Activated T-cell treated with anti-CD3 and anti-CD28 coated beads for 24 hours (primary cell): ENCODE measurements at places on chromosomes 4 and X.
A peak's percentile ranks its signal among the peaks of the same experiment; 100 is the strongest.

GRCh38 chr4:156949373-156949814 is 22.2 kb downstream of the PDGFC start:
- DNase-seq = no peak

DNA sequence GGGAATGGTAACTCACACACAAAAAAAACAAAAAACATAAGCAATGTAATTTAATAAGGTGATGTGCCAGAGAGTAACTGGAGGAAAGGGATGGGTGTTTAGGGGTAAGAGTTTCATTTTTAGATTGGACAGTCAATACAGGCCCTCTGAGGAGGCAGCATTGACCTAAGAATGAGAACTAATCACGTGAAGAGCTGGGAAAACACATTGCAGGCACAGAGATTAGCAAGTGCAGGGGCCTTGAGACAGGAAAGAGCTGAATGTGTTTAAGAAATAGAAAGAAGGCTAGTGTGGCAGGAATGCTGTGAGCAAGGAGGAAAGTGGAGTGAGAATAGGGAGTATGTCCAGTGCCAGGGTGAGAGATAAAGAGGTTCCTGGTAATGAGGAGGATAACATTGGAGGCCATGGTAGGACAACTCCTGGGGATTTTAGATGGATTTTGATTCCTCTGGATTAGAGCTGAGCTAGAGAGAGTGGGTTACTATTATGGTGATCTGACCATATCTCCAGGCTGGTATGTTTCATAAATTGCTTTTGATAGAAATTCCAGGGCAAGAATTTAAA is 17.6 kb downstream of the PDLIM5 start:
- DNase-seq = no peak

DNA sequence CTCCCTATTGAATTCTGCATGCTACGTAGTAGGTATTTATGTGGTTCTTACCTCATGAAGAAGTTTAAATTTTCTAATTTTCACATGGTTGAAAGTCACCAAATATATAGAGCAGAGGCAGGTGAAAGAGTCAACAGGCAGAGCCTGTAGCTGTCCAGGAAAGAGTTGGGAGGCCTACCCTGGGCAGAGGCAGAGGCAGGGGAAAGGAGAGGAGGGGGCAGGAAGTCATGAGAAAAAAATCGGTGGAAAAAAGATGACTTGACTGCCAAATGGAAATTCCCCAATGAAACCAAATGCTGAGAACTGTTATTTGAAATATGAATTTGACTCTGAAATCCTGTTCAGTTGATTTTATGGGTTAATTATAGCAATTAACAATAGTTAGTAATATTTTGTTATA is 23.1 kb upstream of the GPR34 start:
- DNase-seq = no peak

GRCh38 chr4:28690890-28691289 is 1830.2 kb downstream of the STIM2 start:
- no peak for DNase-seq

DNA sequence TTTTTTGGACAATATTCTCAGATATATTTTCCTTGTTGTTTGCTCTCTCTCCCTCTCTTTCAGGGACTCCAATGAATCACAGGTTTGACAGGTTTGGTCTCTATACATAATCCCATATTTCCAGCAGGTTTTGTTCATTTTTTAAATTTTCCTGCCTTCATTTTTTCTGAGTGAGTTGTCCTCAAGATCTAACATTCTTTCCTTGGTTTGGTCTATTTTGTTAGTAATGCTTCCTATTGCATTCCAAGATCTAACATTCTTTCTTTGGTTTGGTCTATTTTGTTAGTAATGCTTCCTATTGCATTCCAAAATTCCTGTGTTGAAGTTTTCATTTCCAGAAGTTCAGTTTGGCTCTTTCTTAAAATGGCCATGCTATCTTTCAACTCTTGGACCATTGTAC is 45.3 kb upstream of the ZMAT1 start:
- DNase-seq = no peak

DNA sequence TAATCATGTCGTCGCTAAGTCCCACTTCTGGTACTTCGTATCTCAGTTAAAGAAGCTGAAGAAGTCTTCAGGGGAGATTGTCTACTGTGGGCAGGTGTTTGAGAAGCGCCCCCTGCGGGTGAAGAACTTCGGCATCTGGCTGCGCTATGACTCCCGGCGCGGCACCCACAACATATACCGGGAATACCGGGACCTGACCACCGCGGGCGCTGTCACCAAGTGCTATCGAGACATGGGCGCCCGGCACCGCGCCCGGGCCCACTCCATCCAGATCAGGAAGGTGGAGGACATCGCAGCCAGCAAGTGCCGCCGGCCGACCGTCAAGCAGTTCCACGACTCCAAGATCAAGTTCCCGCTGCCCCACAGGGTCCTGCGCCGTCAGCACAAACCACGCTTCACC is 11.3 kb downstream of the PNCK start:
- DNase-seq = peak; percentile 40

DNA sequence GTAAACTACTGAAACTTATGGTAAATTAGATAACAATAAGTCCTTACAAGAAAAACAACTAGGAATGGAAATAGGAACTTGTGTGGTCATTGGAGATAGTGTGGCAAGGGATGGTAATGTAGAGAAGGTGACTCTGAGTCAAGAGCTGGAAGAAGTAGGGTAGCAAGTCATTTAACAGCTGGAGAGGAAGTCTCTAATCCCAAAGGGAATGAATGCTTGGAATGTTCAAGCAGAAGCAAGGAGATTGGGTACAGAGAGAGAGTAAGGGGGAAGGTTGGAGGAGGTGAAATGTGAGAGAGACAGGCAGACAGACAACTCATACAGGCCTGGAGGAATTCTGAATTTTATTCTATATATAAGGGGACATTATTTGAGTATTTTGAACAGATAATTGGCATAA is 260.6 kb upstream of the MAD2L1 start:
- no peak for DNase-seq

DNA sequence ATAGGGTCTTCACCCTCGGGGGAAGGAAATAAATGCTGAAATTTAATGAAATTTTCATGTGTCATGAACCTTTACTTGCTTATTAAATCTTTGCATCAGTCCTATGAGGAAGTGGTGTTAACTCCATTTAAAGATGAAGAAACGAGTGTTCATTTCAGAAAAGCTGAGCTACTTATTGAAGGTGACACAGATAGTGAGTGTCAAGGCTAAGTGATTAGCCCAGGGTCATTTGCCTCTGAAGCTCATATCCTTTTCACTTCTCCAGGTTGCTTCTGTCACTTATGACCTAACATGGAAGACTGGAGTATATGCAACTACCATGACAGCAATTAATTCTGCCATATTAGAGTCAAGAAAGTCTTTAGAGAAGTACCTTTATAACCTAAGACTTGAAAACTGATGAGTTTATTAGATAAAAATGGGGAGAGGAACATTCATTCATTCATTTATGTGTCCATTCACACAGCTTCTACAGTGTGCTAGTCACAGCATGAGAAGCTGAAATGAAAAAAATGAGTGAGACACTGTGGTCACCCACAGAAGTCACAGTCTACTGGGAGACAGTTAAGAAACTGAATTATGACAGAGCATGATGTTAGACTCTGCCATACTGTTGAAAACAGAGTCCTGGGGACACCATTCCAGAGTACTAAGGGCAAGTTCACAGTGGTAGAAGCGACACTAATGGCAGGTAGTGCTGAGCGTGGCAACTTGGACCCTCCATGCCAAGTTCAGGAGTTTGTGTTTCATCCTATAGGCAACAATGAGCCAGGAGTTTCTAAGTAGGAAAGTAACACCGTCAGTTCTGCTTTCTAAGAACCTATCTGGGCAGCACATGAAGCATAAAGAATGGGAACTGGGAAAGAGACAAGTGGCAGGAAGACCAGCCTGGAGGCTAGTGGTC is 21.3 kb downstream of the ALPK1 start:
- DNase-seq = no peak

DNA sequence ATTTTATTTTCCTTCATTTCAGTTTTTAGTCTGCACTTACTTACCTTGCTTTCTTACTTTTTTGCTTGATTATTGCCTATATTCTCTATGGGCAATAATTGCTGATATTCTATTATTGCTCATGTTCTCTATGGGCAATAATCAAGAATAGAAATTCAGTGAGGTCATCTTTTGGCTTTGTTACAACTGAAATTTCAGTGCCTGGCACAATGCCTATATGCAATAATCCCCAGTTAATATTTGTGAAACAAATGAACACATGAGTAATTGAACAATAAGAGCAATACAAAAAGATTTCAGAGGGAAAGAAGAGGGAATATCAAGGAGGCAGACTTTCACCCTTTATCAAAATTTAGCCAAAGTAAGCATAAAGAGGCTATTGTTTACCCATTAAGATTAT is 48.6 kb upstream of the ARSJ start:
- no peak for DNase-seq

- no peak for DNase-seq
Measured at GRCh38 chr4:158376106-158376840, 145.4 kb upstream of the RXFP1 start.

DNA sequence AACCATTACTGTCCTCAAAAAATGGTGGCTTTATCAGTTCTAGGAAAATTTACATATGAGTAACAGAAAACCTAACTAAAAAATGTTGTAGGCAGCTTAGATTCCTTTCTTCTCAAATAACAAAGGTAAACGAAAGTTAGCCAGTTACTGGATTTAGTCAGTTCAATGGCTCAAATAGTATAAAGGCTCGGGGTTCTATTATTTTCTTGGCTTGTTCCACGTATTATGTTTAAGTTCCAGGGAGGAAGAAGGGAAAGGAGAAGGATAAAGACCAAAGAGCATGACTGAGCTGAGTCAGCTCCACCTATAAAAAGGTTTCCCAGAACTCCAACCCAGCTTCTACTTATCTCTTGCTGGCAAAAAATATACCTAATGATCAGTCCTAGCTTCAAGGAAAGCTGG is 41.0 kb upstream of the MAB21L2 start:
- no peak for DNase-seq

DNA sequence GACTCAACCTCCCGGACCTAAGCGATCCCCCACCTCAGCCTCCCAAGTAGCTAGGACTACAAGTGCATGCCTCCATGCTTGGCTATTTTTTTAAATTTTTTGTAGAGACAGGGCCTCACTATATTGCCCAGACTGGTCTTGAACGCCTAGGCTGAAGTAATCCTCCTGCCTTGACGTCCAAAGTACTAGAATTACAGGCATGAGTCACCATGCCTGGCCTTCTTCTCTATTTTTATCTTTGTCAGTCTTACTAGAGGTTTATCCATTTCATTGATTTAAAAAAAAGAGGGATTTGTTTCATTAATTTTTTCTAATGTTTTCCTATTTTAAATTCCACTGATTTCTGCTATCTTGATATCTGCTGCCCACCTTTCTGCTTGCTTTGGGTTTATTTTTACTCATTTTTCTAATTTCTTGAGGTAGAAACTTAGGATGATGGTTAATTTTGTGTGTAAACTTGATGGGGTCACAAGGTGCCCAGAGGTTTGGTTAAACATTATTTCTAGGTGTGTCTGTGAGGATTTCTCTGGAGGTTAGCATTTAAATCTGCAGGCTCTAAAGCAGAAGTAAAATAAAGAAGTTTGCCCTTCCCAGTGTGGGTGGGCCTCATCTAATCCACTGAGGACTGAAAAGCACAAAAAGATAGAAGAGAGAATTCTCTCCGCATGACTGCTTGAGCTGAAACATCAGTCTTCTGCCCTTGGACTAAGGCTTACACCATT is 116.2 kb upstream of the DCLK2 start:
- DNase-seq = no peak

DNA sequence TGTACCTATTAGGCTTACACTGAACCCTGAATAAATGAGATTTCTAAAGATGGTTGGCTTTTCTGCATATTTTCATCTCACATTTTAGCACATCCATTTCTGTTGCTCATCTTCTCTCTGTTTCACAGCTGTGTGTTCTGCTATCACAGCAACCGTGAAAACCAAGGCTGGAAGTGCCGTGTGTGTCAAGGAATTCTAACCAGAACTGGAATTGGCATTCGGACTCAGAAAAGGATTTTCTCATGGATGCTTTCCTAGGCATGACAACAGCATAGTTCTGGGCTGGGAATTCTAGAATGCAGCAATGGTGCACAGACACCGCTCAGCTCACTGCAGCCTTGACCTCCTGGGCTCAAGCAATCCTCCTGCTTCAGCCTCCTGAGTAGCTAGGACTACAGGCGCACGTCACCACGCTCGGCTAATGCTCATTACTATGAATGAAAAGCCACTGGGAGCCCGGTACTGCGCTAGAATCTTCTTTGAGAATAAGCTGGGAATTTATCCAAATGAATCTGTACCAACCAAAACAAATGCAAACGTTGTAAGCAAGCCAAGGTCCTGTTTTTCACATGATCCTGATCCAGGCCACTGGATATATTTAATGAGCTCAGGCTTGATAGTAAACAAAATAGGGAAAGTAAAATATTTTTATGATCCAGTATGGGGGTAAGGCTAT is 105.2 kb downstream of the RBM47 start:
- DNase-seq = no peak

DNA sequence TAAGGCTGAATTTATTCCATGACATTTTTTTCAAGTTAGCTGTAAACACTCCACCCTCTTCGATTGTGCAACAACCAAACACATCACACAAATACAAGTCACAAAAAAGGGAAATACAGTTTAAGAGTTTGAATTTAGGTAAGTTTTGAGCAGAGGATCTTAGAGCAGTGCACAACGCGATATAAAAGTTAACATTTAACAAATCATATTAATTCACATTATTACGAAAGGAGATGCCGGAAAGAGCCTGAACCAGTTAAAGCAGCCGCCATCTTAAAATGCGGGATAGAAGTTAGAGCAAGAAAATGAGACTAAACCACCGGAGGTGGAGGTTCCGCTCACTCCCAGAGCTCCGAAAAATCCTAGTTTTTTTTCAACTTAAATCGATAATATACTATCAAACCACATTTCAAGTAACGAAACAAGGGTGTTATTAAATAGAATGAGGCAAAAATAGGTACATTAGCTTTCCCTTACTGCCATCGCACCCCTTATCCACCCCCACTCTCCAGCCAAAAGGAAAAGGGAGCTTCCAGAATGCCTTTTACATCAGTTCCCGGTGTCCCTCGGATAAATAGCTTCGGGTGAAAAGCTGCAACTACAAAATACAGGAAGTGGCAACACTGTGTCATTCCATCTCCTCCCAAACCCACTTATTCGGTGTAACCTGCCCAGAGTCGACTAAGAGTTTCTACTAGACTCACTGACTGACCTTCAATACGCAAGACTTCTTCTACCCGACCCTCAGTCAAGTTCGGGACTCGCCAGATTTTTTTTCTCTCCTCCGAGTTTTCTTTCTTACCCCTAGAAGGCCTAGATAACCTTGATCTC is 1.9 kb downstream of the UBE2D3 start:
- DNase-seq = peak; percentile 28

- no peak for DNase-seq
Measured at GRCh38 chr4:47674144-47674543, 163.7 kb downstream of the CORIN start.

GRCh38 chr4:131258361-131258760 is 1890.7 kb upstream of the PCDH10 start:
- no peak for DNase-seq

GRCh38 chrX:84690228-84690627 is 188.0 kb upstream of the HDX start:
- DNase-seq = no peak

DNA sequence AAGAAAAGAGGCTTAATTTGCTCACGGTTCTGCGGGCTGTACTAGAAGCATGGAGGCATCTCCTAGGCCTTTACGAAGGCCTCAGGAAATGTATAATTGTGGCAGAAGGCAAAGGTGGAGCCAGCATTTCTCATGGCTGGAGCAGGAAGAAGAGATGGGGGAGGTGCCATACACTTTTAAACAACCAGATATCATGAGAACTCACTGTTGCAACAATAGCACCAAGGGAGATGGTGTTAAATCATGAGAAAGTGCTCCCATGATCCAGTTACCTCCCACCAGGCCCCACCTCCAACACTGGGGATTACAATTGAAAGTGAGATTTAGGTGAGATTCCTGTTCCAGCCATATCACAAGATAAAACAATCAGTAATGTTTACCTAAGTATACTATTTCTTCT is 45.5 kb downstream of the MTHFD2L start:
- no peak for DNase-seq
